ENCODE measurements at places on chromosomes 5 and 9.

DNA sequence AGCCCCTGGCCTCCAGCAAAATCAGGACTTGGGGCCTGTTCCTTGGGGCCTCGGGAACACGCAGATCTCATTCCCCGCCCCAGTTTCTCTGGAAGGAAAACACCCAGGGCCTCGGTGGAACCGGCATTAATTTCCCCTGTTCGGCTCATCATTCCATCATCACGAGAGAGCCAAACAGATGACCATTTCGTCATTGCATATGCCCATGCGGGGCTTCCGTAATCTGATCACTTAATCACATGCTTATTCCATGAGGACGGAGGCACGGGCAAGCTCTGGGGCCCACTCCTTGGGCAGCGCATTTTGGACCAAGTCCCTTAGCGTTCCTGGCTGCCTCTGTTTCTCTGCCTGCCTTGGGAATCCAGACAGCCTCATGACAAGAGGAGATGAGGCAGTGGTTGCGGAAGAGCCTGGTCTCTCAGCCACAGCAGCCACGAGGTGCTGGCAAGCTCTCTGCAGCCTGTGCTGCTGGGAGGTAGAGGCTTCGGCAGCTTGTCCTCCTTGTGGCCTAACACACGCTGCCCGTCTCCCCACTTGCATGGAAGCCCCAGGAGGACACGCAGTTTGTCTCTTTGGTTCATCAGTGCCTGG, 65.0 kb upstream of the IER5L start:
- no peak for DNase-seq

DNA sequence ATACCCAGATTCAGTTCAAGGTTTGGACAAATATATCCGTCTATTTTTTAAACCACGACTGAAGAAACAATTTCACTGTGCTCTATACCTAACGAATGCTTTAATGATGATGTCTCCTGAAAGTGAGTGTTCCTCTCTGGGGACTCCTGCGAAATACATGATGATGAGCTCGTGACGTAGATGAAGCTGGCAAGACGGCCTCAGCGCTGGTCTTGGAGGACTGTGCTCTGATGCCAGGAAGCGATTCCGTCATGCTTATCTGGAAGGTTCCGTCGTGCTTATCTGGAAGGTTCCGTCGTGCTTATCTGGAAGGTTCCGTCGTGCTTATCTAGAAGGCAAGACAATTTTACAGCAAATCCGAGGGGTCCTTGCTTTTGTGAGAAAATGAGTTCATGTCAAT, 250.8 kb upstream of the IRX2 start:
- no peak for DNase-seq

GRCh38 chr5:57932761-57933160, 450.1 kb upstream of the ACTBL2 start:
- no peak for DNase-seq

DNA sequence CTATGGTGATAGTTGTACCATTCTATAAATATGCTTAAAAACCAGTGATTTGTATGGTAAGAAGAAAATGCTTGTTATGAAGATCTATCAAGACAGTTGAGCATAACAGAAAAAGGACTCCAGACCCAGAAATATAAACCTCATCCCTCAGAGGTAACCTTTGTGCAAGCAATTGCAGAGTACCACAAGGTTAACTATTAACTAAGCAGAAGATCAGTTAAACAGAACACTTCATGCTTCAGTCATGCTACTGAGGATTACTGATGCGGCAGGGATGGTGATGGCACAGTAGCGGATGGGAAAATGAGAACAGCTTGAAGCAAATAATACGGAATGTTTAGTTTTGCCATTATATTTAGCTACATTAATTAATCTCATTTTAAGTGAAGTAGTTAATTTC, 45.5 kb downstream of the IARS1 start:
- DNase-seq = no peak

- no peak for DNase-seq
These were observed 121.0 kb downstream of the NREP start for GRCh38 chr5:111635916-111636570.

GRCh38 chr5:452978-453710, 10.2 kb downstream of the EXOC3 start:
- no peak for DNase-seq

DNA sequence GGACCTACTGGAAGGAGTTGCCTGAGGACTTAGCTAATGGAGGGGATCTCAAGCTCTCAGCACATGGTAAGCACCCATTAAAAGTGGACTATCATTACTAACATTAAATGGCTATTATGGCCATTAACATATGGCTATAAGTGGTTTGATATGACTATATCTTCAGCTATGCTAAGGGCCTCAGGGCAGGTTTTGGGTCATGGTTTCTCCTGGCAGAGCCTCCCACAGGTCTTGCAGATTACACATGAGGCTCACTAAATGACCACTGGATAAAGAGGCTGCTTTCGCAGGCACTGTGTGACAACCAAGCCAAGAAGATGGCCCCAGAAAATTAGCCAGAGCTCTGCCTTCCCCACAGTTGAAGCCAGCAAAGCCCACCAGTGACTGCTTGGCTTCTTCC, 15.4 kb downstream of the CCNJL start:
- no peak for DNase-seq

DNA sequence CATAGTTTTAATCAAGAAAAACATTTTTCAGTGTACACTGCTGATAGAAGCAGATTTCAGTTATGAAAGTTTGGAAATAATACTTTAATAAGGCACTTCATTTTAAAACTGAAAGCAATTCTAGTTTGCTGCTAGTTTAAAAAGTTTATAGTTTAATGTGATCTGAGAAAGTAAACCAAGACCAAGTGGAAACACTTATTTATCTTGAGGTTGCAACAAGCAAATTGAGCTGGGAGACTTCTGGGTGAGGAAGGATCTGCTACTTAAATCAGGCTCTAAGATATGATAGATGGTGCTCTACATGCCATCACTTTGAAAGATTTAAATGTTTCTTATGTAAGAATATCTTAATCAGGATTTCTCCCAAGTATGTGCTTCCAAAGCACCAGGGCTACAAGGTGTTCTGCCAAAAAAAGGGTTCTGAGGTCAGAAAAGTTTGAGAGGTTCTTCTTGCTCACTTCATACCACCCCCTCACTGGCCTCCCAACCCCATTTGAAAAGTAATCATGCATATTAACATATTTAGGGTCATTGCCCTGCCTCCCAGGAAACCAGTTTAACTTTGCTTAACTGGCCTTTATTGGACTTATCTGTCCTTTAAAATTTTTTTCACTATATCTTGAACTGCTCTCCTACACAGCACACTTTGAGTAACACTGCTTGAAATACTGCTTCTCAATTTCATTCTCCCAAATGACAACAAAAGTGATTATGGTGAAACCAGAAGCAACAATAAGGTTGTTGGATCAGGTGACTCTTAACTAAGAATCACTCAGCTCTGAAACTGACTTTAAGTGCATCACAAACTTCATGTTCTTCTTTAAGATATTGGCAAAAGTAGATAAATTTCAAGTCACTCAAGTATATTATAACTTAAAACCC, 15.5 kb downstream of the SLC44A1 start:
- DNase-seq = no peak

- no peak for DNase-seq
These were observed 45.3 kb downstream of the CWC27 start for GRCh38 chr5:64814073-64814472.

DNA sequence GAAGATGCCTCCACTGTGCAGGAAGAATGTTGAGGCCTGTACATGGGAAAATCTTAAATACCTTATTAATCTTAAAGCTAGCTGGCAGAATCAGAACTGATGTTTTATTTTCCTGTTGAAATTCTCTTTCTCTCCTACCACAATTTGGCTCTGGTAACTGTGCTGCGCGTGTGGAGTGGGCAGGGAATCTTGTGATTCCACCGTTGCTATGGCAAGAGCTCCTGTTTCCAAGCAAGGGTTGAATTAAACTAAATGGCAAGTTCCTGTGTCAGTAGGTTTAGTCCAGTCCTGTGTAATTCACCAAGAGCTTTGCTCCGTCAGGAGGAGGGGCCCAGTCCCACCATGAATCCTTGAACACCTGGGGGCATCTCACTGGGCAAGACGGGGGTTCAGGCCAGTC, 36.4 kb downstream of the NXNL2 start:
- no peak for DNase-seq

GRCh38 chr5:862367-863243, 11.8 kb upstream of the ZDHHC11 start:
- DNase-seq = no peak

- DNase-seq = no peak
These were observed 13.8 kb downstream of the DNM1 start for GRCh38 chr9:128216781-128217553.

- no peak for DNase-seq
These were observed 16.9 kb upstream of the PFDN1 start for GRCh38 chr5:140319833-140320232.

DNA sequence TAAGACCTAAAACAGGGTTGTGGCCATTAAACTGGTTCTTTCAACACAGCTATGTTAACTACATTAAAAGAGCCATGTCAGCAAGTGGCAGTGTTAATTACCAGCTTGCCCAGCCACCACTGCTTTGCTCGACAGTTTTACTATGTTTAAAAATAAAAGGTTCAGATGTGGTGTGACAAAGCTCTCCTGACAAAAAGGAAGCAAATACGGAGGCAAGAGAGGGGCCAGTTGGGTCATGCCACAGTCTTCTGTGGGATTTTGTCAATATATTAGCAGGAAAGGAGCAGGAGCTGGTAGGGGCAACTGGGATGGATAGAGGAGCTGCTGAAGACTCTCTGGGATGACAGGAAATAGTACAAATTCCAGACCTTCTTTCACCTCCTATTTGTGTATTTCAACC, 113.5 kb upstream of the PCA3 start:
- DNase-seq = no peak

- no peak for DNase-seq
These were observed 151.5 kb upstream of the NR3C1 start for GRCh38 chr5:143554918-143555477.

- no peak for DNase-seq
These were observed 150.8 kb upstream of the PPP1R26 start for GRCh38 chr9:135328485-135329417.

- DNase-seq = no peak
These were observed 49.8 kb downstream of the NR6A1 start for GRCh38 chr9:124721109-124721906.

- no peak for DNase-seq
These were observed 96.9 kb downstream of the DENND1A start for GRCh38 chr9:123832858-123833650.

DNA sequence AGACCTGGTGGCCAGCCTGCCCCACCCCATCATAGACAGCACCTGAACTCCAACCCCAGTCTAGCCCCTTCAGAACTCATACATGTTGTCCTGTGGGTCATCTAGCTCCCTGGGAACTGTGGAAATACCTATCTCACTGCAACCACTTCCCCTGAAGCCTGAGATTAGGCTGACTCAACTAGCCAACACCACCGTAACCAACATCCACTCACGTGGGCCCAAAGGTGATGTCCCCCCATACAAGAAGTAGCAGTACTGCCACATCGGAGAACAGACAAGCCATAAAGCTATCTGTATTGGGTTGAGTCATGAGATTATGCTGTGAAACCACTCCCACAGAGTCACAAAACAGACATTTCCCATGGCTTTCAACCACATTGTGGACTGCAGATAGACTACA, 46.6 kb downstream of the OSMR start:
- no peak for DNase-seq

- DNase-seq = no peak
These were observed 247.5 kb downstream of the CD180 start for GRCh38 chr5:66949066-66949465.

GRCh38 chr5:135057233-135057632, 23.2 kb upstream of the PITX1 start:
- no peak for DNase-seq

GRCh38 chr9:4904322-4905134, 80.5 kb upstream of the JAK2 start:
- DNase-seq = no peak

DNA sequence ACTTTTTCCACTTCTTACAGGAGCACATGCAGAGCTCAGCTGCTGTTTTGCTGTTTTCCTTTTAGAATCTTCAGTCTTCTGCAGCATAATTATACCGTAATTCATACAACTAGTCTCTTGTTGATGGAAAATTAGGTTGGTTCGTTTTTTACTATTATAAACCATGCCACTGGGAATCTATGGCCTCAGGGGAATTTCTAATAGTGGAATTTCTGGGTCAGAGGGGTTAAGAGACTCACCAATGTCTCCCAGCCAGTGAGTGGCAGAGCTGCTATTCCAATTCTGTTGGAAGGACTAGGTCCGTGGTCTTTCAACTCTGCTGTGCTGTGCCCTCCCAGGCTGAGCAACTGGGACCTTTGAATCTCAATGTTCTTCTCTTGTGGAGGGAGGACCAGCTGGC, 282.5 kb downstream of the ZSWIM6 start:
- DNase-seq = no peak

DNA sequence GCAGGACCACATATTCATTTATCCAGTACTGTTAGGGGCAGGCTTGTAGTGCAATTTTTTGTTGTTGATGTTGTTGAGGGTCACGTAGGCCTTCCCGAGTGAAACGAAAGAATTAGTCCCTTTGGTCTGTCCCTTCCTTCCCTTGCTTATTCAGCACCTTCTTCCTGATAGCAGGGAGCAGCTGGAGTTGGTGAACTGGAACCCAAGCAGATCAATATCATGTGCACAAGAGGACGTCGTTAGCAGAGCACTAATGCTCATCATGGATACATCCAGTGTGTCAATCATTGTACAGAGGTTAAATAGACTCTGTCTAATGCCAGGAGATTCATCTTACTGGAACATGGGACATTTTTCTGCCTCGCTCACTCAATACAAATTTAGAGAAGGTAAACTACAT, 33.0 kb upstream of the MAP1B start:
- DNase-seq = no peak

GRCh38 chr5:162372256-162372655, 304.7 kb downstream of the GABRG2 start:
- no peak for DNase-seq

DNA sequence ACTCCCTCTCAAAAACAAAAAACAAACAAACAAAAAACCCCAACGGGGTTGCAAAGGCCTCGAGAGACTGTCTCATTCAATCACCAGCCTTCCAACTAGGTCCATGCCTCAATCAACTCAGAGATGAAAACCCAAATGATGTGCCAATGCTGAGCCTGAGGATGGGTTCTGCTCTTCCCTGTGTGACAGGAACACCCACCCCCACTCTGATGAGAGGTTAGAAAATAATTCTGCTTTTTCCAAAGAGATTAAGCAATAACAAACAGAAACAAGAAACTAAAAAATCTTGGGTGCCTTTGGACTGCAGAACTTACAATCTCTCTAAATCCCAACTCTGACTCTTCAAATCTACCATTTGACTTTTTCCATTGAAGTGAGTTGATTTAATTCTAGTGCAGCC, 25.5 kb upstream of the FBP1 start:
- no peak for DNase-seq

- DNase-seq = no peak
These were observed 59.7 kb upstream of the FCN2 start for GRCh38 chr9:134820901-134821300.

- no peak for DNase-seq
These were observed 823.3 kb upstream of the NUDT12 start for GRCh38 chr5:104385906-104386305.
